ENCODE measurements at places on chromosomes 16 and 17.
A peak's percentile ranks its signal among the peaks of the same experiment; 100 is the strongest.

DNA sequence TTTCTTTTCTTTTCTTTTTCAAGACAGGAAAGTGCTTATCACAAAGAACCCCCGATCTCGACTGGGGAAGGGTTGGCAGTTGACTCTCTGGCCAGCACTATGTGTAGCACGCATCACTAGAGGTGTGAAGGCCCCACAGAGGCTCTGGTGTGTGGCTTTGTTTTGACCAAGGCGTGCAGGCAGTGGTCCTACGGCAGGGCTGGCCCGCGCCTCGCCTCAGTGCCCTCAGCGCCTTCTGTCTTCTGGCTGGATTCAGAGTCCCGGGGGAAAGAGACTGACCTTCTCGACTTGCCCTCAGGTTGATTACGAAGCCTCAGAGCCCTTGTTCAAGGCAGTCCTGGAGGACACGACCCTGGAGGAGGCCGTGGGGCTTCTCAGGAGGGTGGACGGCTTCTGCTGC lies 18.7 kb downstream of the SGSH start:
- H3K27ac ChIP-seq, result no peak overlapping the region
- no peaks in the 10 kb centered on the region for H3K36me3 ChIP-seq
- no peaks in the 10 kb centered on the region for H3K27me3 ChIP-seq
- H3K4me1 ChIP-seq, result peaks cover 9% of the 10 kb centered on the region
- H3K4me3 ChIP-seq, result no peak overlapping the region

DNA sequence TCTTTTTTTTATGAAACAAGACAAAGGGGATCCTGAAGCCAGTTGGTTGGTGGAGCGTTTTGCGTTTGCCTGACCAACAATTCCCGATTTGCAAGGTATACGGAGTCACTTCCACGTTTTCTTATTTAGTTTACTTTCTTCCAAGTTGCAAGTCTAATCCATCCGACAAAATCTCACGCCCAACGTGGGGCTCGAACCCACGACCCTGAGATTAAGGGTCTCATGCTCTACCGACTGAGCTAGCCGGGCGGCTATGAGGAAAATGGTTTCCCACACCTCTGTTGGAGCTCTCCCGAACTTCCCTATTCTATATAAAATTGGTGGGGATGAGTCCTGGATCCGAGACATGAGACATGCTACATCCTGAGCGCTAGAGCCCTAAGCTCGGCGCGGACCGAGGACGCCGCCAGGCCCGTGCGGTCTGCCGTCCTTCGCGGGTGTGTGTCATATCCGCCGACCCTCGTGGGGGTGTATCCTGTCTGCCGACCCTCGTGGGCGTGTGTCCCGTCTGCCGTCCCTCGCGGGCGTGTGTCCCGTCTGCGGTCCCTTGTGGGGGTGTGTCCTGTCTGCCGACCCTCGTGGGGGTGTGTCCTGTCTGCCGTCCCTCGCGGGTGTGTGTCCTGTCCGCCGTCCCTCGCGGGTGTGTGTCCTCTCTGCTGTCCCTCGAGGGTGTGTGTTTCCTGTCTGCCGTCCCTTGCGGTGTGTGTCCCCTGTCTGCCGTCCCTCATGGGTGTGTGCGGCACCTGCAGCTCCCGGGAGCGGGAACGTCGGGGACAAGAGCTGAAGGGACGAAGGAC lies 22.6 kb downstream of the ZNF213 start:
- peak; percentile 96 for DNase-seq
- no peak overlapping the region for H3K27ac ChIP-seq
- H3K36me3 ChIP-seq, result no peaks in the 10 kb centered on the region

DNA sequence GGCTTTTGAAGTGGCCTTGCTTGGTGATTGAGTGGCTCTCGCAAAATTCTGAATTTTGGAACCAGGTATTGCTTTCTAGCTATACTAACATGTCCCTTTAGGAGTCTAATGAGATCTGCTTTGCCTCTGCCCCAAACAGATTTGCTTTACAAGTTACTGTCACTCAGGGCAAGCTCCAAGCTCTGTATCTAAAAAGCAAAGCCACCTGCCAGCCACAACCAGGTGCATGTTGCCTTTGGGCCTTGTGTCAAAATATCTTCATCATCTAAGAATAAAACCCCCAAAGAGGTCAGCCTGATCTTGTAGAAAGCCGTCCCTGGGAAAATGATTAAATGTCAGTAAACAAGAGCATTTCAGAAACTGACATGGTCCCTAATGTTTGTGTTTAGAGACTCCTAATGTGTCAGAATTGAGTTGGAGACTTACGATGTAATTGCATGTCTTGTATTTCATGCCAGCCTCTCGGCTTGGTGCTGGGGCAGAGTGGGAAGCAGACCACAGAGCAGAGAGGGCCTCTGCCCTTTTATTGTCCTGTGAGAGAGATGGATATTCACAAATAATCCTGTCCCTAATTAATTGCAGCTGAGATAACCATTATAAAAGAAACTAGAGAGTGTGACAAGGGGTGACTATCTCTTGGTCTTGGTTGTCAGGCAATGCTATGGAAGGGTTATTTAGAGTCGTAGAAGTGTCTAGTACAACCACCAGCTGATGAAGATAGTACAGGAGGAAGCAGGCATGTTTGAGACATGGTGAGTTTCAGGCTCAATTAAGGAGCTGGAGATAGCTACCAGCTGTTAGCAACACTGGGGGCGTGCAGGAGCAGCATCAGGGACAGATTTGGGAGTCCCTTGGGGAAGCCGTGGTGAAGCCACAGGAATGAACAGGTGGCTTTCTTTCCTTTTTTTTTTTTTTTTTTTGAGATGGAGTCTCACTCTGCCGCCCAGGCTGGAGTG lies 90.7 kb downstream of the PITPNC1 start:
- peaks cover 25% of the 10 kb centered on the region for H3K4me1 ChIP-seq
- H3K36me3 ChIP-seq, result no peaks in the 10 kb centered on the region
- H3K4me3 ChIP-seq, result no peak overlapping the region
- no peaks in the 10 kb centered on the region for H3K27me3 ChIP-seq

DNA sequence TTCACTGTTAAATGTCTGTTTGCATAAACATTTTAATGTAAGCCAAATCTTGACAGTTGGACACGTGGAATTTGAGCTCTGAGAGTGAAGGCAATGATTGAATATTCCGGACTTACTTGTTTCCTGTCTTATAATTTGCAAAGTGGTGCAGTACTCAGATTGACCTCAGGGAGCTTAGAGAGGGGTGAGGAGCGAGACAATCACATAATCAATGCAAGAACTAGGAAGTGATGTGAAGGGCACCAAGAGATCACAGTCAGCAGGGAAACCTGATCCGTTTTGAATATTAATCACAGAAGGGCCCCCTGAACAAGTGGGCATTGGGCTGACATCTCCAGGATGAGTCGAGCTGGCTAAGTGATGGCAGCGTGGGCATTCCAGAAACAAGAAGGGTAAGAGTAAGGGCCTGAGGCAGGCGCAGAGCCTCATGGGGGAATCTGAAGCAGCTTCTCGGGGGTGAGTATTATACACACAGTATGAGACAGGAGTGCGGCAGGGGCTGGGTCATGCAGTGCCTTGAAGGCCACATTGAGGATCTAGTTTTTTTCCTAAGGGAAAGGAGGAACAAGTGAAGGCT lies 26.1 kb downstream of the TEX2 start:
- peaks cover 7% of the 10 kb centered on the region for H3K4me1 ChIP-seq
- H3K36me3 ChIP-seq, result no peaks in the 10 kb centered on the region
- H3K27ac ChIP-seq, result no peak overlapping the region
- H3K4me3 ChIP-seq, result no peak overlapping the region
- H3K27me3 ChIP-seq, result no peaks in the 10 kb centered on the region
- peak; percentile 60 for DNase-seq

DNA sequence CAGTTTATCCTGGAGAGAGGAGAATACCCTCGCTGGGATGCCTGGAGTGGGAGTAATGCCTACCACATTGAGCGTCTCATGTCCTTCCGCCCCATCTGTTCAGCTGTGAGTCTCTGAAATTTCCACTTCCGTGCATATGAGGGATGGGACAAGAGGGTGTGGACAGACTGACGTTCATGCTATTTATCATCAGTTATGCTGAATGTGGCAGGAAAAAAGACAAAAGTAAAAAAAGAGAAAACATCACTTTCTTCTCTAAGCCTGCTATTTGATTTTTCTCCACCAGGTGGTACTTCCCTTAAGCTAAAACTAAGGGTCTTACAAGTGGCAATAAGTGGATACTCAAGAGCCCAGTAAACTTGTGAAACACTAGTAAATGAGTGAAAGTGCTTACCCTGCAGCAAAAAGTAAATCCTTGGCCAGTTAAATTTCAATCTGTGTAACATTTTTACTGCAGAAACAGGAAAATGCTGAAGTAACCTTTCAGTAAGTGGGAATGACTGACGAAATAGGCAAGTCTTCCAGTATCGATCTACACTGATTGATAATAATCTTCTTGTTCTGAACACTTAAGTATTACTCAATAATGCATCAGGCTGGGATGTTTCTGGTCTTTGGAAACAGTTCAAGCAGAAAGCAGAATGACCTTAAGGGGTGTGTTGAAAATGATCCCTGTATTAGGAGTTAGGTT lies 5.6 kb downstream of the CRYBA1 start:
- DNase-seq, result peak; percentile 59
- peaks cover 7% of the 10 kb centered on the region for H3K36me3 ChIP-seq
- peaks cover 7% of the 10 kb centered on the region for H3K4me1 ChIP-seq
- no peak overlapping the region for H3K4me3 ChIP-seq
- H3K27ac ChIP-seq, result no peak overlapping the region

Measured in A673 (cell line).